Activated naive CD4-positive, alpha-beta T cell treated with Interleukin-2 at 50 U/mL for 16 hours (primary cell): ENCODE measurements at places on chromosomes 11 and 22.

DNA sequence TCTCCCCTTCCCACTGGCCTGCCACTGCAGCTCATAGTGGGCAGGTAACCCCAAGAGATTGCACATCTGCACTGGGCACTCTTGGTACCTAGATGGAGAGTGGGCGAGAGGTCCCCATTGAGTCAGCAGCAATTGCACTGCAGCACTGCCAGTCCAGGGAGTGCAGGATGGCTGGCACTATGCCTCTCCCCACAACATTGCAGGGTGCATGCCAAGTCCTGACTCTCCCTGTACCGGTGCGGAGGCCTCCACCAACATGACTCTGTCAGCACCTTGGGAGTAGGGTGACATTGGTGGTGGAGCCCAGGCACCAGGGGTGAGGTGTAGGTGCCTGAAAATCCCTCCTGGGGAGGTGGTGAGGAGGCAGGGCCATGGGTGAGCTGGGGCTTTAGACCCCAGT, 82.2 kb downstream of the TRAF6 start:
- no peak for DNase-seq

DNA sequence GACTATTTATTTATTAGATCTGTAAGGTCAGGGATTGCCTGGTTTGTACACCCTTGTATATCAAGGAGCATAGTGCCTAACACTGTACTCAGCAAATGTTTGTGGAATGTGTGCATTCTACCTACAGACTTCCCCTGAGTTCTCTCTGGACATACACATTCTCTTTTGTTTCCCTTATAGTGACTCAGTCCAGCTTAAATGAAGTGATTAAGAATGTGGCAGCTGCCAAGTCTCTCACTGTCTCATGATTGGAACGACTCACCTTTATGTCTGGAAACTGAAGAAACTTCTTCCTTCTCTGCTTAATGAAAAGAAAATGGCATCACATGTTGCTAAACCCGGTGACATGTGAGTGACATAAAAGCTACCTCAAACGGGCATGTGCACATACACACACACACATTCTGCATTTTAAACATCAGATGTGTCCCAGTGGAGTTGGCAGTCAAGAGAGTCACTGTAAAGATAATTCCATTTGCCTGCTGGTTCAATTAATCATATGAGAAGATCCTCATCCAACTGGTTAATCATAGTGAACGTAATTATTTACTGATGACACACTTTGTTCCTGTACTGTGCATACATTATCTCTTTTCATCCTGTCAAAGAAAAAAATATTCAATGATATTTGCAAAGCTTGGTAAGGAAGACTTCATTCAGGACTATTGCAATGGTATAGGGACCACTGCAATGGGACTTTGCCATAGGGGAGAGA, 42.8 kb downstream of the GLYAT start:
- no peak for DNase-seq

DNA sequence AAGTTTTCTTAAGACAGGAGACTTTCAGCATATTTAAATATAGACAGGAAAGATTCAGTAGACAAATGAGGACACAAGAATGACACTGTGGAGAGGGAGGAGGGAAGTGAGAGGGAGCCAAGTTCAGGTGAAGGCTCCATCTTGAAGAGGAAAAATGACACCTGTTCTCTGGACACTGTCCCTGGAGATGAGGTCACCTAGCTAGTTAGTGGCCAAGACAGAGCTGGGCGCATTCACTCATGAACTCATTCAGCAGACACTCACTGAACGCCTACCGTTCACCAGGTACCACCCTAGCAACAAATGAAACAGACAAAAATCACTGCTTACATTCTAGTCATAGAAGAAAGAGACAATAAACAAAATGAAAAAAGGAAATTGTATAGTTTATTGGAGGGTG, 103.3 kb upstream of the PARVA start:
- DNase-seq: no peak

DNA sequence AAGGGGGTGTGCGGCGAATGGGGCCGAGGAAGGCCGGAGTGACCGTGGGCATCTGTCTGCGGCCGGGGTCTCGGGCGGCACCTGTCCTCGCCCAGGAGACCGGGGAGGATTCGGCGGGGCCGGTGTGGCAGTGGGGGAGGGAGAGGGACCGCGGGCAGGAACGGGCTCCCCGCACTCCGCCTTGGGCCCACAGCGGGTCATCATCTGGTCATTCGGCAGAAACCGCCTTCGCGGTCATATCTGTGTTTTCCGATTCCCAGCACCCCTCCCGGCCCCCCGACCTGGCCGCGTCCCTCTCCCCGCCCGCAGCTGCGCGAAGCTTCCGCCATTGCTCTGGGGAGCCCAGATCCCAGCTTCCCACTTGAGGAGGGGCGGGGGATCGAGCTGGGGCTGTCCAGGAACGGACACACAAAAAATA, 824 bp upstream of the CBX6 start:
- no peak for DNase-seq

DNA sequence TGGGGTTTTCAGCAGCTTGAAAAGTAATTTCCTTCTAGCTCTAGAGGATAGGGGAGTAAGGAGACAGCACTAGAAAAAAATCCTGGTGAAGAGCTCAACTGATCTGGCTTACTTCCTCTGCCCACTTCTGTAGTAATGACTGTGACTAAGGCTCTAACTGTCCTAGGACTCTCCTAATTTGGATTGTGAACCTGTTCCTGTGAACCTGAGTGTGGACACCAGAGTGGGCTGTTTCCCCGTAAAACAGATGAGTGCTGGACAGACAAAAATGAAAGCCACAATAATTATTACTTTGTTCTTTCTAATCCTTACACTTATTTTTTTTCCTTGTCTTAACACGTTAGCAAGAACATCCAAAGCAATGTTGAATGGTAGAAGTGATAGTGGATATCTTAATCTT, 154.1 kb downstream of the AASDHPPT start:
- no peak for DNase-seq

DNA sequence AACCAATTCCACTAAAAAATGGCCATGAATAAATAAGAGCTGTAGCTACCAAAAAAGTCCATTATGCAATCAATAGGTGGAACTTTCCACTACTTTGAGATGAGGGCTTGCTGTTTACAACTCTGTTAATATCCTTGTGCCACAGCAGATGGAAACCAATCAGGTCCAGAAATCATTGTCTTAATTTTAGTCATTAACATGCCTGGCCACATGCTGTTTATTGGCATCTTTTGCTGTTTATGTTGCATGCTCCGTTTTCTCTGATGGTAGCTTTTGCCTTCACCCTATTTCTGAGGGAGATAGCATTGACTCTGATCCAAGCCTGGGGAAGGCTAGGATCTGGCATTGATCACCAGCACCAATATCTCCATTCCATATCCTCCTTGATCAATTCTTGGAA, 192.9 kb upstream of the SEZ6L start:
- no peak for DNase-seq

DNA sequence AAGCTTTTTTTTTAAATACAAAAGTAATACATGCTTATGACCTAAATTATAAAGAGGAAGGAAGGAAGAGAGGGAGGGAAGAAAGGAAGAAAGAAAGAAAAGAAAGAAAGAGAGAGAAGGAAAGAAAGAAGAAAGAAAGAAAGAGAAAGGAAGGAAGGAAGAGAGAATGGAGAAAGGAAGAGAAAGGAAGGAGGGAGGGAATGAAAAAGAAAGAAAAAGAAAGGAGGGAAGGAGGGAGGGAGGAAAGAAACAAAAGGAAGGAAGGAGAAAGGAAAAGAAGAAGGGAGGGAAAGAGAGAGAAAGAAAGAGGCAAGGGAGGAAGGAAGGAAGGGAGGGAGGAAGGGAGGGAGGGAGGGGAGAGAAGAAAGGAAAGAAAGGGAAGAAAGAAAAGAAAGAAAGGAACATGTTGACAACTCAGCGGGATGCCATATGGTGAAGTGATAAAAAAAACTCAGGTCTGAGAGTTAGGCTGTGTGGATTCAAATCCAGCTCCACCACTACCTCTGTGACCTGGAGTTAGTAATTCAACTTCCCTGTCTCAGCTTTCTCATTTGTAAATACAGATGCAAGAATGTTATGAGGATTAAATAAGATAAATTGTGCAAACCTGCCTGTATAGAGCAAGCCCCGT, 9.6 kb upstream of the EED start:
- DNase-seq: no peak

DNA sequence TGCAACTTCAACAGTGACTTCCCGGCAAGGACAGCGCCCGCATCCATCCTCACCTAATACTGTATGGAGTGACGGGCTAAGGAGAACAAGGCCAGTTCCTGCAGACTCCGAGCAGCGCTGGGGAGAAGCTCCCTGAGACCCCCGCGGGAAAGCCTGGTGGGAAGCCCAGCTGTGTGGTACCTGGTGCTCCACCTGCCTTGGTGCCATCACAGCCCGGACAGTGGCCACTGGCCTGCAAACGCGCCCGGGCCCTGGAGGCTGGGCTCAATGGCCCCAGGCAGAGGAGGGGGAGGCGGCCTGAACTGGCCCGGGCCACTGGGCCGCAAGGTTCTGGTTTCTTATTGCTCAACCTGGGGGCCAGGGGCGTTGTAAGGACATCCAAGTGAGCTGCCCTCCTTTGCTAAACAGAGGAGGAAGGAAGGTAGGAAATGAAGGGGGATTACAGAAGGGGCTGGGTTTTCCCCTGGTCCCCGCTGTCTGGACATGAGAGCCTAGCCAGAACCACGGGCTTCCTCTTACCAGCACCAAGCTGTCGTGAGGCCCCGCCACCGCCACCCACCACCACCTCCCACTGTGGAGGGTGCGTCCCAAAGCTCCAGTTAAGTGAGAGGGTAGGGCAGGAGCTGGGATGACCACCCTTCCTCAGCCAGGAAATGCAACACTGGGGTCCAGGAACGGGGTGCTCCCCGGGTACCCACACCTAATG, 8.5 kb upstream of the CDC42BPG start:
- DNase-seq: no peak

DNA sequence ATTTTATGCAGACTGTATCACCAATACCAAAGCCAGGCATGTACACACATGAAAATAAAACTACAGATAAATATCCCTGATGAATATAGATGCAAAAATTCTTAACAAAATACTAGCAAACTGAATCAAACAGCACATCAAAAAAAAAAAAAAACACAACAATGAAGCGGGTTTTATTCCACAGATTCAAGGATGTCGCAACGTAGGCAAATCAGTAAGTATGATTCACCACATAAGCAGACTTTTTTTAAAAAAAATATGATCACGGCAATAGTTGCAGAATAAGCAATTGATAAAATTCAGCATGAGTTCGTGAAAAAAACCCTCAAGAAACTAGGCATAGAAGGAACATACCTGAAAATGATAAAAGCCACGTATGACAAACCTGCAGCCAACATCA, 21.3 kb downstream of the OR51F1 start:
- no peak for DNase-seq

DNA sequence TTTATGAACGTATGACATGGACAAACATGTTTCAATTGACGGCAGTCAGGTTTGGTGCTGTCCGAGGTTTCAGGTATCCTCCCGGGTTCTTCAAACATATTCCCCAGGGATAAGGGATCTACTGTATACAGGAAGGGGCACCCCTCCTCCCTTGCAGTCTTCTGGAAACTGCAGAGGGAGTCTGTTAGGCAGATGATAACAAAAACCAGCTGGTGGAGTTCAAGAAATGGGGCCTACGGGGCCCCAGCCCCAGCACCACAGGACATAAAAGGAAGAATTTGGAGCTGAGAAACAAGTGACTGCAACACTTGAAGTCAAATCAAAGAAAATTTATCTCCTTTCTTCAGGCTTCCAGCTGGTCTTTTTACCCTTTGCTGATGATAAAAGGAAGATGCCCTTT, 32.1 kb downstream of the SNU13 start:
- no peak for DNase-seq

DNA sequence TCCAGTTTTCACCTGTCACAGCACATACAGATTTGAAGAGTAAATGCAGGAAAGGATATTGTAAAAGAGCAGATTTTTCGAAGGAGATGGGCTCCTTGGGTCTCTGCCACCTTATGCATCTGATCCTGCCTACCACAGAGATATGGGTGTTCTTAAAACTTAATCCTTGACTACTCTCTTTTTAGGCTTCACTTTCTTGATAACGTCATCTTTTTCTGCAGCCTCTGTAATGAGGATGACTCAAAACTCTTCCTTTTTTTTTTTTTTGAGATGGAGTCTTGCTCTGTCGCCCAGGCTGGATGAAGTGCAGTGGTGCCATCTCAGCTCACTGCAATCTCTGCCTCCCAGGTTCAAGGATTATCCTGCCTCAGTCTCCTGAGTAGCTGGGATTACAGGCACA, 7.8 kb downstream of the PRR14L start:
- DNase-seq: no peak

- no peak for DNase-seq
Observed at GRCh38 chr11:94794287-94795168, 26.4 kb downstream of the AMOTL1 start.

DNA sequence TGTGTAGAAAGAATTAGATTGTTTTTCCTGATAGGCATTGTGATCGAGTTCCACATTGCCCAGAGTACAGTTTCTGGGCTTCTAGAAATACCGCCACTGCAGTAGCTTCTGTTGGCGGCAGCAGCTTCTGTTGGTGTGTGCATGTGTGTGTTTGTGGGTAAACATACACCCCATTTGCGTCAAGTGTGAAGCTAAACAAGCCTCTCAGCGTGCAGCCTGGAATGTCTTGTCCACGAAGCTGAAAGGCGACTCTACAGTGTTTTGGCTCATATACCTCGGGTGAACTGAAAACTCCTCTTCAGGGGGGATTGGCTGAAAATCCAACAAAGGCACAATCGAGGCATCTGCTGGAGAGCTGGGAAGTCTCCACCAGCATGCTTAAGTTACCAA, 112.0 kb upstream of the E2F8 start:
- DNase-seq: no peak

DNA sequence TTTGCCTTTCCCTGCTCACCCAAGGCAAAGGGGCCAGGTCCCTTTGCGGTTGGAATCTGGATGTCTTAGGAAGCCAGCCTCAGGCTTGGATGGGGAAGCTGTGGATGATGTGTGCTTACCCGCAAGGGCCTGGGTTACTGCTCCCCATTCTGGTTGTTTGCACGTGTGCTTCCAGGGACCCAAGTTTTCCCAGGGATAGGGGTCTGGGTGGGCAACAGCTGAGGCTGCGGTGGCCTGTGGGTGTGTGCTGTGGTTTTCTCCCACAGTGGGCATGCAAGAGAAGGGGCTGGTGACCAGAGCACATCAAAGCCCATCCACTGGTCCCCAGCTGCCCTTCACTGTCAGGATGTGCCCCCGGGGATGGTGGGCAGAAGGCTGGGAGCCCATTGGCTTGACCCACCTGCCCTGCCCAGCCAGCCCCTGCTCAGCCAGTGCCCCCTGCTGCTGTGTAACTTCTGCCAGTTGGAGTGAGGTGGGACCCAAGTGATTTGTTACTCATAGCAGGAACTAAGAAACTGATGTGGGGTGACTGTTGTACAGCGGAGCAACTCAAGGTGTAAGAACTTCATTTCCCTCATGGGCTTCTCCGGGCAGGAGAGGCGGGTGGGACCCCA, 3.3 kb downstream of the CAPN5 start:
- no peak for DNase-seq

GRCh38 chr22:27814993-27815392, 13.4 kb upstream of the MN1 start:
- DNase-seq: no peak

DNA sequence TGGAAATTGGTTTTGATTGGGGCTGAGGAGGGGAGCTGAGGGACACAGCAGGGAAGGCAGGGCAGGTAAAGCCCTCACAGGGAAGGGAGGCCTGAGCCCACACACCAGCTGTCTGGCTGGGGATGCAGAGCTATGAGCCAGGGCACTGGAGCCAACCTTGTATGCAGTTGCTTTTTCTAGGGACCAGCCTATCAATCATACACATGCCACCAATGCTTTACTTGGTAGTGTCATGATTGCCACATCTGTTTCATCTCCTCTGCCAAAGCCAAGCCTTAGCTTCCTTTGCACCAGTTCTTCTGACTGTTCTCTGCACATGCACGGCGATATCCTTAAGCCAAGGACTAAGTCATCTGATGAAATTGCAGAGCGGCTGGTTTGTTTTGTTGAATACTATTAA, 207.1 kb upstream of the PLET1 start:
- no peak for DNase-seq
